Naive thymus-derived CD8-positive, alpha-beta T cell (primary cell): ENCODE measurements at places on chromosomes 13 and 19. TPM values are rescaled to one million over a fixed set of nuclear protein-coding genes. Genes with fewer than 3 reads are reported as not detected.
A peak's percentile ranks its signal among the peaks of the same experiment; 100 is the strongest.

ZNF90 gene
- 13.1 TPM for total RNA-seq

KLK14 gene
- 1.5 TPM for total RNA-seq

LRRC63 gene
- 0.62 TPM for total RNA-seq

CYP4F3 gene
- total RNA-seq, result not detected

GRK1 gene
- not detected for total RNA-seq

DNA sequence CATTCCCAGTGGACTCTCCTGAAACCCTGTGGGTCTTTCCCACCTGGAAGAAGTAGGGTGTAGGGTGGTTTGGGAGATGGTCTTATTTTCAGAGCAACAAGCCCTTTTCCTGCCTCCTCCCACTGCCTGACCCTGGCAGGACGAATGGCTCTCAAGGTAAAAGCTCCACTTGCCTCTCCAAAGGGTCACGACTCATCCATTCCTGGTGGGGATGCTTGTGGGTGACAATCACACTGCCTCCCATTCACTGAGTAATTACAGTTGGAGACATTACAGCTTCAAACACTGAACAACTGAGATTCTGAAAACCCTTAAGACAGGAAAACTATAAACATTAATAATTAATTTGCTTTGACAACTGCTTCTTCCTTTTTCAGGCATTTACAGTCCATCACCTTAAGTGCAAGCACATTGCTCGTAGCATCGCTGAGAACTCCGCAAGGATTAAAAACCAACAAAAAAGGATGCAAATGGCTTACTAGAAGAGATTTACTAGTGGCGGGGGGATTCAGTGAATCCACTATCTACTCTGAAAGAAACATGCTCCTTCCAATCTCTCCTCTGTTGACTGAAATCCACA, 199.6 kb upstream of the IRS2 start:
- H3K36me3 ChIP-seq, result no peaks in the 10 kb centered on the region
- peaks cover 17% of the 10 kb centered on the region for H3K27me3 ChIP-seq
- no peak for DNase-seq
- no peak overlapping the region for H3K27ac ChIP-seq

- H3K27ac ChIP-seq, result no peak overlapping the region
- no peaks in the 10 kb centered on the region for H3K27me3 ChIP-seq
- H3K4me1 ChIP-seq, result peaks cover 2% of the 10 kb centered on the region
- peak; percentile 81 for DNase-seq
- H3K4me3 ChIP-seq, result no peak overlapping the region
These were observed 22.5 kb upstream of the ZNF429 start for GRCh38 chr19:21482863-21483276.

DNA sequence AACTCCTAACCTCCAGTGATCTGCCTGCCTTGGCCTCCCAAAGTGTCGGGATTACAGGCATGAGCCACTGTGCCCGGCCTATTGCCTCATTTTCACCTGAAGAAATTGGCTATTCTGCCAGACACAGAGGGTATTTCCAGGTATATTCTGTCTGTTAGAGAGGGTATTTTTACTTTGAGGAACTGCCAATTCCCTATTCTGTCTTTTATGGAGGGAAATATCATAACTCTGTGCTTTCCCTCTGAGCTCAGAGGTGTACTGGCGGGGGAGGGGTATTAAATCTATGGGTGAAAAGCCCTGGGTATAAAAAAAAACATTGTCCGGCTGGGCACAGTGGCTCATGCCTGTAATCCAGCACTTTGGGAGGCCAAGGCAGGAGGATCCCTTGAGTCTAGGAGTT, 24.8 kb downstream of the TSKS start:
- H3K27ac ChIP-seq, result no peak overlapping the region
- H3K4me3 ChIP-seq, result no peak overlapping the region
- no peaks in the 10 kb centered on the region for H3K27me3 ChIP-seq
- H3K36me3 ChIP-seq, result no peaks in the 10 kb centered on the region

- no peak for DNase-seq
- no peak overlapping the region for H3K27ac ChIP-seq
- peak overlapping the region; percentile 48 for H3K4me3 ChIP-seq
- peaks cover 11% of the 10 kb centered on the region for H3K4me1 ChIP-seq
- H3K27me3 ChIP-seq, result no peaks in the 10 kb centered on the region
- H3K36me3 ChIP-seq, result no peaks in the 10 kb centered on the region
These were observed 17.1 kb upstream of the GAS6 start for GRCh38 chr13:113880651-113881611.

GRCh38 chr13:50722440-50723125, 120.9 kb downstream of the DLEU7 start:
- H3K27me3 ChIP-seq, result peaks cover 1% of the 10 kb centered on the region
- H3K4me3 ChIP-seq, result no peak overlapping the region
- no peak for DNase-seq
- H3K4me1 ChIP-seq, result no peaks in the 10 kb centered on the region
- H3K27ac ChIP-seq, result no peak overlapping the region
- no peaks in the 10 kb centered on the region for H3K36me3 ChIP-seq

DNA sequence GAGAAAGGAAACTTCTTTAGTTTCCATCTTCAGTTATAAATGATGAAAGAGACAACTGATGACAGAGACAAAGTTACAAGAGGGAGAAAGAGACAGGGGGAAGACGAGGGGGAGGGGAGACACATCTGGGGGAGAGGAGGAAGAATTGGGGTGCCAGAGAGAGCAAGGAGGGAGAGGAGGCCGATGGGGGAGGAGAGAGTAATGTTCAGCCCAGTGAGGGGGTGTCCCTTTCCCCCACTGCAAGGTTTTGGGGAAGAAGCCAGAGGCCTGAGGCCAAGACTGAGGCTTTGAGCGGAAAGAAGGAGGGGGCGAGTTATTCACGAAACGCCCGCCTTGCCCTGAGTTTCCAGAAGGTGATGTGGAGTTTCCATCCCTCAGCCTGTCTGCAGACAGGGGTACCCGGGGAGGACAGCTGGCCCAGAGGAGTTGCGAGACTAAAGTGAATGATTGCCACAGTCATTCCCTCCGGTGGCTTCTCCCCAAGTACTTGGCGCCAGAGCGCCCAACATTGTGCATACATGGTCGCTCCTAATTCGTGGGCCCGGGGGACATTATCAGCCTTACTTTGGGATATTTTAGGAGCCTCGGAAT, 558 bp upstream of the PPAN start:
- H3K27me3 ChIP-seq, result no peaks in the 10 kb centered on the region
- H3K36me3 ChIP-seq, result no peaks in the 10 kb centered on the region
- peak overlapping the region; percentile 96 for H3K27ac ChIP-seq
- no peak for DNase-seq

GRCh38 chr19:49512970-49513745, 697 bp downstream of the FCGRT start:
- H3K27ac ChIP-seq, result peak overlapping the region; percentile 93
- H3K4me3 ChIP-seq, result peak overlapping the region; percentile 89
- peaks cover 17% of the 10 kb centered on the region for H3K4me1 ChIP-seq
- no peaks in the 10 kb centered on the region for H3K36me3 ChIP-seq
- H3K27me3 ChIP-seq, result no peaks in the 10 kb centered on the region
- DNase-seq, result no peak

GRCh38 chr19:49676136-49676783, 811 bp upstream of the PRMT1 start:
- DNase-seq, result no peak
- peaks cover 55% of the 10 kb centered on the region for H3K4me1 ChIP-seq
- H3K27ac ChIP-seq, result peak overlapping the region; percentile 97
- H3K4me3 ChIP-seq, result peak overlapping the region; percentile 100
- no peaks in the 10 kb centered on the region for H3K27me3 ChIP-seq
- peaks cover 14% of the 10 kb centered on the region for H3K36me3 ChIP-seq

GRCh38 chr13:24381541-24382265, 72.3 kb downstream of the C1QTNF9 start:
- H3K27me3 ChIP-seq, result no peaks in the 10 kb centered on the region
- H3K27ac ChIP-seq, result no peak overlapping the region
- no peak for DNase-seq
- peaks cover 8% of the 10 kb centered on the region for H3K4me1 ChIP-seq
- no peak overlapping the region for H3K4me3 ChIP-seq
- no peaks in the 10 kb centered on the region for H3K36me3 ChIP-seq

GRCh38 chr19:44003461-44004009, 778 bp downstream of the ZNF230 start:
- peak overlapping the region; percentile 99 for H3K4me3 ChIP-seq
- peaks cover 40% of the 10 kb centered on the region for H3K36me3 ChIP-seq

DNA sequence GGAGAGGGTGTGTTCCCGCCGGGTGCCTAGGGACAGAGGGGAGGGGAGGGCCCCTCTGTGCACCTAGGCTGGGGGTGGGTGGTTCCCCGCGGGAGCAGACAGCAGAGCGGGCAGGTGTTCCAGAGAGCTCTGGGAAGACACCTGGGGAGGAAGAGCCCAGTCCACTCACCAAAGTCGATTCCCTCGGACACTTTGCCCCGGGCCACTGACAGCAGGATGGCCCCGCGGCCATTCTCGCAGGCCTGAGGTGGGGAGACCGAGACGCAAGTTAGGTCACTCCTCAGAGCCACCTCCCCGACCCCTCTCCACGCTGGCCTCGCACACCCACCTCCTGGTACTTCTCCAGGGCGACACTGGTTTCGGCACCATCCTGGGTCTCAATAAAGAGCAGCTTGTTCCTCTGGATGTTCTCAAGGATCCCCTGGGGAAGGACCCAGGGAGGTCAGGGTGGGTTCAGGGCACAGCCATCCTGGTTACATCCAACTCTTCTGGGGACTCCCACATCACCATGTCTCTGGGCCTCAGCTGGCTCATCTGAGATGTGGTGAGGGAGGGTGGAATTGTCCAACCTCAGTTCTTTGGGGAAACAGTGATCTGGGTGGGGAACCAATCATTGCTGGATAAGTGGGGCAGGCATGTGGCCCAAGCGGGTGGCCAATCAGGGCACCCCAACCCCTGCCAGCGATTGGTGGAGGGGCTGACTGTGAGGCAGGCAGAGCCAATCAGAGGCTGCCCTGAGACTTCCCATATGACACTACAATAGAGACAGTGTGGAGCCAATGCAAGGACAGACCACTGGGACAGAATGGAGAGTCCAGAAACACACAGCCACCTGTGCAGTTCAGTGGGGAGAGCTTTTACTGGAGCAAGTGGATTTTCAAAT, 12.6 kb downstream of the KLC3 start:
- H3K27ac ChIP-seq, result no peak overlapping the region
- DNase-seq, result no peak
- H3K36me3 ChIP-seq, result peaks cover 11% of the 10 kb centered on the region

DNA sequence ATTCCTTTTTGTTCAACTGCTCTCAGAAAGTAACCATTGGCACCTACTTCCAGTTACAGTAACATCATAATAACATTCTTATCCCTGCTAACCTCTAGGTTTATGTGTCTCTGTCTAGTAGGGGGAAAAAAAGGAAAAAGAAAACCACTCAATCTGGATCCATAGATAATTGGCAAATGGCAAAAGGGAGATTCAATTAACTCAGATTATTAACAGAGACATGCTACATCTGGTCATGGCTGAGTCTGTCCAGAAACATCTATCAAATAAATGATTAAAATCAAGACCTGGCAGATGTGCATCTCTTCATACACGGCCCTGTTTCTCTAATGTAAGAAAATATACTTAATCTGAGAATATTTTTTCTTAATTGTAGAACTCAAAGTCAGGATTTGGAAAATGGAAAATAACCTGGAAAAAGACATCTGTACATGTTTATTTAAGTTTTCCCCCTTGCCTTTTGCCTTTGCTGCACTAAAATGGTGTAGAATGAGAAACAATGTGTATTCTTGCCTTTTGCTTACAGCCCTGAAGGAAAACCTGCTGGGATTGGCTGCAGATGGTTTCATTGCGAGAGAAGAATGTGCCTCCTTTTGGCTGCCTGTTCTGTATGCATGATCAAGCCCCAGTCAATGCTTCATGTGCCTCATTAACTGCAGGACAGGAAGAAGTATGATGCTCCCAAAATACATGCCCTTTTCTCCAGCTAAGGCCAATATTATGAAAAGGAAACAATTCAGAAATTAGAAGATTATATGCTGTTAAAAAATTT, 921.6 kb upstream of the PCDH20 start:
- no peak overlapping the region for H3K4me3 ChIP-seq
- no peak overlapping the region for H3K27ac ChIP-seq
- H3K4me1 ChIP-seq, result no peaks in the 10 kb centered on the region
- no peak for DNase-seq
- H3K36me3 ChIP-seq, result no peaks in the 10 kb centered on the region
- H3K27me3 ChIP-seq, result no peaks in the 10 kb centered on the region

GRCh38 chr13:78660495-78660857, 1.5 kb upstream of the OBI1 start:
- no peaks in the 10 kb centered on the region for H3K36me3 ChIP-seq
- no peak for DNase-seq
- H3K27ac ChIP-seq, result peak overlapping the region; percentile 96

DNA sequence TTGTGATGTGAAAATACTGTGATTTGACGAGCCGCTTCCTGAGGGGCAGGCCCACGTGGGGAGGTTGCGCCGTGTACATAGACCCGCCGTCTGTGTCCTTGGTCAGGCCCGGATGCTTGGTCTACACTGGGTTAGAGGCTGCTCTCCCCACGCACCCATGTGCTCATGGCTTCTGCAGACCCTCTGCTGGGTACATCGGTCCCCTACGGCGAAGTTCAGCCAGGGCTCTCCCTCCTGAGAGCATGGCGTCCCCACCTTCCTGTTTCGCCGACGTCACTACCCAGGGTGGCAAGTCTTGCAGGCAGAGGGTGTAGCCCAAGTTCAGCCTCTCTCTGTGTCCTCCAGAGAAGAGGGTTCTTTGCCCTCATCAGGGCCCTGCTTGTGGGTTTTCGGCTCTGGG, 11.0 kb downstream of the COMP start:
- H3K4me1 ChIP-seq, result peaks cover 8% of the 10 kb centered on the region
- peaks cover 2% of the 10 kb centered on the region for H3K36me3 ChIP-seq

DNA sequence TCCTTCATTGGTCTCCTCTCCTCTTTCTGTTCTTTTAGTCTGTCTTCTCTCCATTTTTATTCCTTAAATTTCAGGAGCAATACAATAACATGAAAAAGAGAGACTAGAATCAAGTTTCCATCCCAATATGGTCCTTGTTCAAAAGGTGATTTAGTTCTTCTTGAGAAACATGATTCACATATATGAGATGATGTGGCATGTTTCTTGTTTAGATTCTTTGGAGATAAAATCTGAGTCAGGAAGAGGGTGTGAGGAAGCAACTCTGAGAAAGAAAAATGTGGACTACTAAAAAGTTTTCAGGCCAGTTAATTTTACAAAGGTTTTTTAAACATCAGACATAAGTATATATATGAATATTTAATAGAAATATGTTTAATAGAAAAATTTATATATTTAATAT, 231.4 kb downstream of the OXGR1 start:
- no peak overlapping the region for H3K4me3 ChIP-seq
- H3K36me3 ChIP-seq, result no peaks in the 10 kb centered on the region
- H3K4me1 ChIP-seq, result no peaks in the 10 kb centered on the region
- H3K27ac ChIP-seq, result no peak overlapping the region
- no peak for DNase-seq

- H3K27me3 ChIP-seq, result no peaks in the 10 kb centered on the region
- H3K4me3 ChIP-seq, result no peak overlapping the region
- DNase-seq, result no peak
- H3K27ac ChIP-seq, result no peak overlapping the region
These were observed 88.1 kb downstream of the STOML3 start for GRCh38 chr13:38902551-38902950.

- H3K4me1 ChIP-seq, result peaks cover 32% of the 10 kb centered on the region
- peak overlapping the region; percentile 52 for H3K4me3 ChIP-seq
- peak; percentile 78 for DNase-seq
- H3K36me3 ChIP-seq, result peaks cover 7% of the 10 kb centered on the region
- no peaks in the 10 kb centered on the region for H3K27me3 ChIP-seq
These were observed 48.0 kb upstream of the KATNAL1 start for GRCh38 chr13:30355384-30355699.
